ENCODE measurements at places on chromosomes 7 and 10. TPM values are rescaled to one million over a fixed set of nuclear protein-coding genes. Genes with fewer than 3 reads are reported as not detected.

DNA sequence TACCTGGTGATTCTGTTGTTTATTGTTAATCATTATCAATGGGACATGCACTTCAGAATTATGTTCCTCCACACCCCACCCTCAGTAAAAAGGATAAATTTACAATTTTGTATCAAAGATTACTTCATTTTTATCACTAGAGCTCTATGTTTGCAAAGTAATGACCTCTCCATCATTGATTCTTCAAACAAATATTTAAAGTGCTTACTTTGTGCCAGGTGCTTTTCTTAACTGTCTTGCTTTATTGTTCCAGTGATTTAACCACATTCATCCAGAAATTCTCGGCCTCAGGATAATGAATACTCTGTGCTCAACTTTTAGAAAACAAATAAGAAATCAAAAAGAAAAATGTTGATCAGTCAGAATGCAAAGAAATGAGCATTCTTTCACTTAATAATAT is 144.9 kb upstream of the FOXP2 start:
- H3K27me3 ChIP-seq: no peaks in the 10 kb centered on the region
- no peak overlapping the region for H3K4me3 ChIP-seq
- no peaks in the 10 kb centered on the region for H3K4me1 ChIP-seq
- H3K27ac ChIP-seq: no peak overlapping the region

DNA sequence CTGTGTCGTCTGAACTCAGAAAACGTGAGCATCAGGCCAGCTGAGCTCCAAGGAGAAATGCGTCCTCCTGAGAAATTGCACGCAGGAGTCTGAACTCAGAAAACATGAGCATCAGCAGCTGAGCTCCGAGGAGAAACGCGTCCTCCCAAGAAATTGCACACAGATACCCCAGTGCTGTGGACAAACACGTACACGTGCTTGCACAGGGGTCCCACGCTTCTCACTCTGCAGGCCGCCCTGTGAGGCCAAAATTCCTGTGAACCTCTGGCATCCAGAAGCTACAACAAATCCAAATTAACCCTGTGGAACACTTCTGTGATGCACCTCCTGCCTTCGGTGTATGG is 133.8 kb downstream of the WDR37 start:
- H3K27me3 ChIP-seq: peaks cover 7% of the 10 kb centered on the region
- DNase-seq: no peak
- H3K4me1 ChIP-seq: peaks cover 8% of the 10 kb centered on the region
- H3K4me3 ChIP-seq: no peak overlapping the region
- no peaks in the 10 kb centered on the region for H3K36me3 ChIP-seq

GRCh38 chr10:14474656-14475055 is 143.9 kb upstream of the FRMD4A start:
- no peak overlapping the region for H3K27ac ChIP-seq
- H3K4me3 ChIP-seq: no peak overlapping the region
- no peaks in the 10 kb centered on the region for H3K36me3 ChIP-seq
- H3K4me1 ChIP-seq: no peaks in the 10 kb centered on the region
- DNase-seq: no peak

DNA sequence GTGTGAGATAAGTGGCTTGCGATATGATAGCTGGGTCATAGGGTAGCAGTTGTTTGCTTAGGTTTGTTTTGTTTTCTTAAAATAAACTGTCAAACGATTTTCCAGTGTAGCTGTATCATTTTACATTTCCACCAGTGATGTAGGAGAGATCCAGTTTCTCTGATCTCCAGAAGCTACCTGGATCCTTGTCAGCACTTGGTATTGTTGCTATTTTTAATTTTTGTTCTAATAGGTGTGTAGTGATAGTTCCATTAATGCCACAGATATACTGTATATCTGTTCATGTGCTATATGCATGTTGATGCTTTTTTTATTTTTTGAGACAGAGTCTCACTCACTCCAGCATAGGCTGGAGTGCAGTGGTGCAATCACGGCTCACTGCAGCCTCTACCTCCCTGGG is 44.4 kb downstream of the GOLGA7B start:
- H3K27me3 ChIP-seq: no peaks in the 10 kb centered on the region
- no peaks in the 10 kb centered on the region for H3K36me3 ChIP-seq
- no peaks in the 10 kb centered on the region for H3K4me1 ChIP-seq
- H3K27ac ChIP-seq: no peak overlapping the region
- no peak for DNase-seq
- no peak overlapping the region for H3K4me3 ChIP-seq

- DNase-seq: no peak
- no peaks in the 10 kb centered on the region for H3K36me3 ChIP-seq
- H3K4me3 ChIP-seq: no peak overlapping the region
- no peak overlapping the region for H3K27ac ChIP-seq
- H3K4me1 ChIP-seq: no peaks in the 10 kb centered on the region
These were observed 42.3 kb upstream of the CYCS start for GRCh38 chr7:25167262-25167843.

DNA sequence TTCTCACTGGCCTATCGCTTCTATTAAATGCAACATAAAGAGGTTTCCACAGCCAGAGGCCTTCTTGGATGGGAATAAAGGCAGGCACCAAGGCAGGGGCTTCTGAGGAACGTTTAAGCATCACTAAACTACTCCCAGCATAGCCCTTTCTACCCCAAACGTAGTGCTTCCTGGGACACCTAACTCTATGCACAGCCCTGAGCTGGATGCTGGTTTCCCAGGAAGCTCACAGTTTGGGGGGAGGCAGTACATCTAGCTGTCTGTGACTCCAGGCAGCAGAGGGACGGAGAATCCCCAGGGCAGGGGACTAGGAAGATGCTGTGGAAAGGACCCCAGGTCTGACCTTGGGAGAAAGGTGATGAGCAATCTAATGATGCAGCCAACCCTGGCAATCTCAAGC is 192.8 kb upstream of the ZMIZ1 start:
- no peak overlapping the region for H3K27ac ChIP-seq
- peaks cover 25% of the 10 kb centered on the region for H3K27me3 ChIP-seq
- no peak overlapping the region for H3K4me3 ChIP-seq
- no peaks in the 10 kb centered on the region for H3K4me1 ChIP-seq

GRCh38 chr10:109740436-109740835 is 182.9 kb downstream of the XPNPEP1 start:
- H3K27ac ChIP-seq: no peak overlapping the region
- H3K4me3 ChIP-seq: no peak overlapping the region
- H3K4me1 ChIP-seq: no peaks in the 10 kb centered on the region

DNA sequence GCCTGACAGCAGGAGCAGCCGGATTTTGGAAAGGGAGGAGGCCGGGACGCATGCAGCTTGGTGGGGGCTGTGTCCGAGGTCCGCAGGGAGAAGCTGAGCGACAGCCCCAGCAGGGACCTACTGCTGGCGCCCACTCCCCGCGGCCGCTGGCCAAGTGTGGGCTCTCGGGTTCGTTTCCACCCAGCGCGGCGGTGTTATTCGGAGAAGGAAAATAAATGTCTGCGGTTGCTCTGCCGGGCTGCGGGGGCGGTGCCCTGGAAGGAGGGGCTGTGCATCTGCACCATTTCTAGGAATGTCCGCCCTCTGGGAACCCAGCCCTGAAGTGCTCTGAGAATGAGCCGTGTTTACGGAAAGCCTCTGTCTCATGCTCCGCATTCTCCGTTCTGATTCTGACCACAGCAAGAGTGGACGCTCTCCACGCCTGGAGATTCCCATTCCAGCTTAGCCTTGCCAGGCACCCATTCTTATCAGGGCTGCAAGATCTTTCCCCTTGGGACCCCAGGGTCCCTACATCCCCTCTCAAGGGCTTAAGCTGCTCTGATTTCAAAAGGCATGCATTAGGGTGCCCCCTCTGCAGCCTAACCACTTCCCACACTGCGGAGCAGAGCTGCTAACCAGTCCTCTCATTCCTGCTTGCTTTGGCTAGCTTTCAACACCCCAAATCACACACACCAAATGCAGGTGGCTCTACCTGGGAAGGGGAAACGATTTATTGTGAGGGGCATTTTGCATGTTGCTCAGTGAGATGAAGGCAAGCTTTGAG is 256.6 kb upstream of the GLI3 start:
- H3K4me1 ChIP-seq: no peaks in the 10 kb centered on the region
- H3K4me3 ChIP-seq: no peak overlapping the region
- no peak for DNase-seq
- H3K27ac ChIP-seq: no peak overlapping the region
- no peaks in the 10 kb centered on the region for H3K36me3 ChIP-seq
- H3K27me3 ChIP-seq: peaks cover 4% of the 10 kb centered on the region

- no peak overlapping the region for H3K27ac ChIP-seq
- H3K27me3 ChIP-seq: peaks cover 30% of the 10 kb centered on the region
- no peaks in the 10 kb centered on the region for H3K36me3 ChIP-seq
- H3K4me1 ChIP-seq: peaks cover 2% of the 10 kb centered on the region
These were observed 4.4 kb upstream of the RAPGEF5 start for GRCh38 chr7:22361320-22361719.

DNA sequence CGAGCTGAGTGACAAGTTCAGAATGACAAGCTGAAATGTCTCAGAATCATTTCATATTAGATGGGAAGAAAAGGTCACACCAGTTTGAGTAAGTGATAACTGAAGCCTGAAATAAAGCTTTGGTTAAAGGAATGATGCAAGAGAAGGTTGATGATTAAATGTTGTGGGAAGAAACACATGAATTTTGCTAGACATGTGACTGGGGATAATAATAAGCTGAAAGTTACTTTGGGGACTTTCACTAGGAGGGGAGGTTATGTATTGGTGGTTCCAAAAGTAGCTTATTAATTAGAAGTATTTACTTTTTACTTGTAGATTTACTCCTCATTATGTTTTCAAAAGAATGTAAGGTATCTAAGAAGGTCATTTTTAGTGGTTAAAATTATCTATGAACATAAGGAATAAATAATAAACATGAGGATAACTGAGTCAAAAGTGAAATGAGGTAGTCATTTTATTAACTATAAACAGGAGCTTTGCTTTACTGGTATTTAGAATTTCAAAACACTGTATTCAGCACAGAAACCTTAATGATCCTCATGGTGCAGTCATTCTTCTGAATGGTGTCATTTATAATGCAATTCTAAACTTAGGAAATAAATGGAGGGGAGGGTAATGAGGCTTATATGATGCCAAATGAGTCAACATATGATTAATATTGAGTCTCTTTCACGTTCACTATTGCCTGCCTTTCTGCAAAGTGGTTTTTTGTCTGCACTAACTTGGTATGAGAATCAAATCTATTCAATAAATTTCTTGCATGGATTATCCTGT is 63.7 kb downstream of the PRKG1 start:
- no peaks in the 10 kb centered on the region for H3K36me3 ChIP-seq
- H3K27me3 ChIP-seq: no peaks in the 10 kb centered on the region
- no peak for DNase-seq

- H3K27ac ChIP-seq: no peak overlapping the region
- no peak overlapping the region for H3K4me3 ChIP-seq
- H3K4me1 ChIP-seq: peaks cover 36% of the 10 kb centered on the region
- H3K27me3 ChIP-seq: peaks cover 19% of the 10 kb centered on the region
These were observed 55.3 kb downstream of the SH3PXD2A start for GRCh38 chr10:103800089-103800488.

GRCh38 chr7:4682621-4683042 is 537 bp downstream of the FOXK1 start:
- peak overlapping the region; percentile 91 for H3K4me3 ChIP-seq
- H3K27me3 ChIP-seq: no peaks in the 10 kb centered on the region
- H3K36me3 ChIP-seq: peaks cover 18% of the 10 kb centered on the region

- no peak for DNase-seq
- no peak overlapping the region for H3K27ac ChIP-seq
- H3K4me1 ChIP-seq: no peaks in the 10 kb centered on the region
These were observed 1339.4 kb downstream of the XPNPEP1 start for GRCh38 chr10:108583877-108584276.

DNA sequence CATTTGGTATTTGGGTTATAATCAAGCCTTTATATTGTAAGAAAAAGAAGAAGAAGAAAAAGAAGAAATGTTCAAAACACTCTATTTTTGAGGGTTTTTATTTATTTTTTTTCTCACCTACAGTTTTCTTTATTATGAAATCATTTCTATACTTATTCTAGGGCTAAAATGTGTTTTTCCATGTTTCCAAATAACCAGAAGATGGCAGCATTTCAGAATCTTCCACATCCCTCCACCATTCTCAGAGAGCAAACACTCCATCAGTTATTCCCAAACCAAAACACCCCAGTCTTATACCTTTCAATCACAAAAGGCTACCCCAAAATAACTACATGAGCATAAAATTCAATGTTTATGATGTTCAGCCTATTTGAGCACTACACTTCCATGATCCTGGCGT is 38.7 kb upstream of the PPP1R17 start:
- H3K4me1 ChIP-seq: no peaks in the 10 kb centered on the region
- no peak for DNase-seq
- H3K36me3 ChIP-seq: no peaks in the 10 kb centered on the region
- H3K4me3 ChIP-seq: no peak overlapping the region
- no peaks in the 10 kb centered on the region for H3K27me3 ChIP-seq

DNA sequence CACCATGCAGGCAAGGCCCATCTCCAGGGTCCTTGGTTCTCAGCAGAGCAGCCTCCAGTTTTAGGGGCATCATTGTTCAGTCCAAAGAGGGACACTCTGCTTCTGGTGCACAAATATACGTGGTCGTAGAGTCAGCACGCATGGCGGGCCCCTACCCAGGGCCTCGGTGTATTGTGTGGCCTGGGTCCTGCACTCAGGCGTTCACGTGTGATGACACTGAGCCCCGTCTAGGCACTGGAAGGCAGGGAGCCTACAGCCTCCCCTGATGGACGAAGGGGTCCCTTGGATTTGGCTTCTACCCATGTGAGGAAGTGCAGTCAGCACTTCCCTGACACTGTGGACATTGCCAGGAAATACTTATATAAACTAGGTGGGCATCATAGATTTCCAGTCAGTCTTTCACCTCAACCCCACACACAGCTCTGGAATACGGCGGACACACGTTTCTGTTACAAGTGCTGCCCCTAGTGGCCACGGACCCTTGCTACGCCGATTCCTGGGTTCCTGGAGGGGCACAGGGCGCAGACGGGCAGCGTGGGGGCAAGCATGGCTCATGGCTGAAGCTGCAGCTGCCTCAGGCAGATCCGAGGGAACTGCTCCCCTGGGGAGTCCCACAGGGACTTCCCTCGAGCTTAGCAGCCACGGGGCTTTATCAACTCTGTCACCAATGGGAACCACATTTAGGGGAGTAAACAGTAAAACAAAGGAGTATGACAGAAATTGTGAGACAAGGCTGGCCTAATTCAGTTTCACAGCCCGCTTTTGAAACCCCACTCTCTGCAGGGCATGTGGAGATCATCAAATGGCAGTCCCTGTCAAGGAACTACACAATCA is 25.4 kb downstream of the AIFM2 start:
- peaks cover 2% of the 10 kb centered on the region for H3K36me3 ChIP-seq
- no peak overlapping the region for H3K4me3 ChIP-seq
- H3K27me3 ChIP-seq: no peaks in the 10 kb centered on the region
- no peak for DNase-seq
- peaks cover 1% of the 10 kb centered on the region for H3K4me1 ChIP-seq

Gene GDF10
- total RNA-seq: 0.11 TPM

Gene STMP1
- 25.1 TPM for total RNA-seq

Gene RFC2
- 85.2 TPM for total RNA-seq

Gene C10orf95
- total RNA-seq: 0.32 TPM

Gene CRTAC1
- total RNA-seq: not detected

Gene ZPBP
- total RNA-seq: not detected

Gene FGFR2
- total RNA-seq: not detected

Gene MEPCE
- total RNA-seq: 51.0 TPM

Gene TUBAL3
- not detected for total RNA-seq

Gene ENO4
- not detected for total RNA-seq
